ENCODE measurements at places on chromosomes 5 and 9.

- no peak for DNase-seq
These were observed 81.0 kb downstream of the DAPK1 start for GRCh38 chr9:87578625-87579024.

DNA sequence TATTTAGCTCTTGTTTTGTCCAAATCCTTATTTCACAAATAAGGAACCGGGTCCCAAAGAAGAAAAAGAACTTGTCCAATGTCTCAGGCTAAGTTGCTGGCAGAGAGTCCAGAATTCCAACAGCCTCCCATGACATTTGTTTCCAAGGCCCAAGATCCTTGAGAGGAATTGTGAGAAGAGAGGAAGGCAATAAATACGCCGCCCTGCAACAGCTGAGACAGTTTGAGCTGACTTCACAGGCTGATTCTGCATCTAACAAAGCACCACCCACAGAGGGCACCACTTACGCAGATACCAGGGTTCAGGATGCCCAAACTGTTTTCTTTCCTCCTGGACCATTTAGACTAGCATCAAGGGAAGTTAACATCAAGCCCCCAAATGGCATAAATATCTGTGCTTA, 211.3 kb downstream of the FAM114A2 start:
- no peak for DNase-seq

GRCh38 chr9:117046666-117047327, 359.7 kb downstream of the TRIM32 start:
- no peak for DNase-seq

DNA sequence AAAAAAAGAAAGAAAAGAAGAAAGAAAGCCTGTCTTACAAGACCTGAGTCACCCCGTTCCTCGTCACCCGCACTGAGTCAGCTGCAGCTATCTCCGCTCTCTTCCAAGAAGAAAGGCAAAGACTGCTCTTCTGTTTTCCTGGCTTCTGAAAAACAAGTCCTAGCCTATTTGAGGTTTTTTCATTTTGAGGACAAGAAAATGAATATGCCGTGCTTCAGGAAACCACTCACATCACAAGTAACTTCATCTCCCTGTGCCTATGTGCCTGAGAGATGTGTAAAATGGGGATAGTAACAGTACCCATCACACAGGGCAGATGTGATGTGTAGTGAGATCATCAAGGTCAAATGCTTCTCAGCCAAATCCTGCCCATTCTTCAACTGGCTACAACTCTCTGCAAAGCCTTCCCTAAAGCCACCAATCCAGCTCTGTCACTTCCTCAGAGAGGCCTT, 78.4 kb downstream of the GLDC start:
- DNase-seq = no peak

DNA sequence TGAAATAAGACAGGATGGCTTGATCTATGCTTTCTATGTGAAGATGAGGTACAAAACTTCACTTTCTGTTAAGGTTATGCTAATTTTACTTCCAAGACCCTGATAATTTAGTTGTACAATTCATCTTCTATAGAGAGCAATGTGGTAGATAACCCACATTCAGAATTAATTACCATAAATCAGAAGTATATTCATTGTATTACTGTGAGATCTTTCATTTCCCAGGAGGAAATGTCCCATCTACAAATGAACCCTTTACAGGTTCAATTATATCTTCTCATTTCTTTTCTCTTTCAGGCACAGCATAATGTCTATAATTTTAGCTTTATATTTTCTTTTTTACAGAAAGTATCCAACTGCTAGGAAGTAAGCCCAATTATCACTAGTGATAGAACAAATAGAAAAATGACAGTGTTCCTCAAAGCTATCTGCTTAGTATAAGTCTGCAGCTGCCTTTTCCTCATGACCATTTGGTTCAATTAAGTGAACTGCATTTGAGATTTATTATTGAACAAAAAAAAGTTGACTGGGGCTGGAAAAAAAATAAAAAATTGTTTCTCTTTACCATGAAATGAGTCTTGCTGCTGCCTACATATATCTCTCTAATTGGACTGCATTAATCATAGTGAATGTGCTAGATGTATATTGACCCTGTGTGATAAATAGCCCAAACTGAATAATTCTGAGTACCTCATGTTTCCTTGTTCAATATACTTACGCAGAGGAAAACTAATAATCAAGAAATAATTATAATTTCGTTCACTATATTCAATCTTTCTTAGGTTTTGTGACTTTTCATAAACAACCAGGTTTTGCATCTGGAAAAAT, 1329.4 kb downstream of the PTPRD start:
- no peak for DNase-seq

- DNase-seq = no peak
These were observed 370.7 kb upstream of the IRX2 start for GRCh38 chr5:3122216-3122615.

GRCh38 chr5:56169281-56169680, 63.8 kb downstream of the ANKRD55 start:
- no peak for DNase-seq

DNA sequence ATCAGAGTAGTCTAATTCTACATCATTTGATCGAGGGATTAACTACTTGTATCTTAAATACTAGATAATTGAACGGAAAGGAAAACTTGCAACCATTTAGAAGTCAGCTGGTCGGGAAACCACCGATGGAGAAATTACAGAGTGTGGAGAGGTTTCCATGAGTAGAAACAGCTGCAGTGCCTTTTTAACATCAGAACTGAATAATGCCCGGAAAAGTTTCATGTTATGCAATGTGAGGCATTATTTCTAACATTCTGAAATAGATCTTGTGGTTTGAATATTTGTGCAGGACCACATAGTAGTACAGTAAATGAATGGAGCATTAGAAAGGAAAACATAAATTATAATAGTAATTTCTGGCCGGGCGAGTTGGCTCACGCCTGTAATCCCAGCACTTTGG, 88.1 kb upstream of the RNF180 start:
- no peak for DNase-seq

DNA sequence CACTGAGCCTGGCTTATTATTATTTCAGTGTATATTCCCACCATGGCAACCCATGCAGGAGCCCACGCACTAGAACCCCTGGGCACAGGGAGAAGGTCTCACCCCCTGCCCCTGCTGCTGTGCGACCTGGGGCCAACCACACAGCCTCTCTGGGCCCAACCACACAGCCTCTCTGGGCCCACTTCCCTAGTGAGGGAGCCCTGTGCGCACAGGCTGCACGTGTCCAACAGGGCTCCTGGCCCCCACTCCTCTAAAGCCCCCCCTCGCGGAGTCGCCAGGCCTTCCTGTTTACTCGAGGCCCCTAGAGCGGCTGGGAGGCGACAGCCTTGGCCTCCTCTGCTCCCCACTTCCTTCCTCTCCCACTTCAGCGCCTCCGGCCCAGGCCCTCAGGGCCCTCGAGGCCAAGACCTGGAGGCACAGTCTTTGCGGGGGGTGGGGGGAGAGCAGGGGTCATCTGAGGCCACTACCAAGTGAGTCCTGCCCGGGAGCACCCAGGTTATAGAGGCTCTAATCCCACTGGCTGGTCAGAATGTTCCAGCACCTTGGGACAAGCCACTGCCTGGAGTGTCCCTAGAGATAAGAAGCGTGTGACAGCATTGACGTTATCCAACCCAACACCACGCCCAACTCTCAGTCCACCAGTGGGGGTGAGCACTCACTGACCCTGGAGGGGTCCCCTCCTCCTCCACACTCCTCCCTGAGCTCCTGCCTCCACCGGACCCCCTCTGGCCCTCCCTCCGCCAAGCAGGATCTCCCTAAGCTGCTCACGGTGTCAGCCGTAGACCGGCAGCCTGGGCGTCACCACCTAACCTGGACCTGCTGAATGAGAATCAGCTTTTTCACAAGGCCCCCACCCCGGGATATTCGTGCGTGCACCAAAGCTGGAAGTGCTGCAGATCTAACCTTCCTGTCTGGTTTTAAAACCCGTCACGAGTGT, 7.9 kb upstream of the ENG start:
- DNase-seq = no peak
